ENCODE measurements at places on chromosomes 12 and 14. TPM values are rescaled to one million over a fixed set of nuclear protein-coding genes. Genes with fewer than 3 reads are reported as not detected.

GRCh38 chr14:31945074-31945613, 132.0 kb upstream of the ARHGAP5 start:
- H3K4me1 ChIP-seq = peaks cover 13% of the 10 kb centered on the region
- H3K27me3 ChIP-seq = no peaks in the 10 kb centered on the region

DNA sequence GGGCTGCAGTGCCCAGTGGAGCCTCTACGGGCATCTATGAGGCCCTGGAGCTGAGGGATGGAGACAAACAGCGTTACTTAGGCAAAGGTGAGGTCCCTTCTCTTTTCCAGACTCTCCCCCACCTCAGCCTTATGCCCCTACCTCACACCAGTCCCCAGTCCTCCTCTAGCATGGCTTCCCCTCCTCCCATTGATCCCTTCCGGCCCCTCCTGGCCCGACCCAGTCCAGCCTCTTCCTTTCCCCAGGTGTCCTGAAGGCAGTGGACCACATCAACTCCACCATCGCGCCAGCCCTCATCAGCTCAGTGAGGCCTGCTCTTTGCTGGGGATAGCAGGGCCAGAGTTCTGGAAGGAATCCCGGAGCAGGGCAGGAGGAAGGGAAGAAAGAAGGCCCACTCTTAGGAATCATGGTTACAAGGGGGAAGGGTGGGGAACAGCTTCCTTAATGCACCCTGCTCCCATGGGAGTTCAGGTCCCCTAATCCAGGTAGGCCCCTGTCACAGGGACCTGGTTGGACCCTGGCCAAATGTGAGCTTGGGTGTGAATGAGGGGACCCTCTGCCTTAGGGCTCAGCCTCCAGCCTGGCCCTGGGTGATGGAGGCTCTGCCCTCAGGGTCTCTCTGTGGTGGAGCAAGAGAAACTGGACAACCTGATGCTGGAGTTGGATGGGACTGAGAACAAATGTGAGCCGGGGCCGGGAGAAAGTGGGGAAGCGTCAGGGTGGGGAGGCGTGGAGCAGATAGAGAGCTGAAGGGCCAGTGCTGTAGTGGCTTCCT, 2.2 kb downstream of the ENO2 start:
- H3K27me3 ChIP-seq = no peaks in the 10 kb centered on the region
- H3K4me3 ChIP-seq = no peak overlapping the region
- no peak for DNase-seq
- H3K4me1 ChIP-seq = peaks cover 16% of the 10 kb centered on the region

The TCP11L2 gene
- 56.4 TPM for total RNA-seq

DNA sequence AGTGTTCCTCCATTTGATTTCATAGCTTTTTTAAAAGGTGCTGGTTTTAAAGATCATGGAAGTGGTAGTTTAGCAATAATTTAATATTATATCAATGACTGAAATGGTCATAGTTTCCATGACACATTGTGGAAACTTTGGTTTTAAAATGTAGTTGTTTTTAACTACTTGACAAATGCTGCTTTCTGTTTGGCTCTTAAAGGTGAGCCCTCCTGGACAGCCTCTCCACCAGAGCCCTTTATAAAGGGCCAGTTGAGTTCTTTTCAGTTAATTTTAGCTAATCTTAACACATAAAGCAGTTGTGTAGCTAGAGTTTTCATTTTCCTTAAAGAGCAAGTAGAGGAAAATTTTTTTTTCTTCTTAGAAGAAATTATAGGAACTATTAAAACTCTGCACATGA, 14.0 kb downstream of the XPOT start:
- no peaks in the 10 kb centered on the region for H3K4me1 ChIP-seq
- no peak for DNase-seq
- H3K4me3 ChIP-seq = no peak overlapping the region
- peaks cover 30% of the 10 kb centered on the region for H3K36me3 ChIP-seq

DNA sequence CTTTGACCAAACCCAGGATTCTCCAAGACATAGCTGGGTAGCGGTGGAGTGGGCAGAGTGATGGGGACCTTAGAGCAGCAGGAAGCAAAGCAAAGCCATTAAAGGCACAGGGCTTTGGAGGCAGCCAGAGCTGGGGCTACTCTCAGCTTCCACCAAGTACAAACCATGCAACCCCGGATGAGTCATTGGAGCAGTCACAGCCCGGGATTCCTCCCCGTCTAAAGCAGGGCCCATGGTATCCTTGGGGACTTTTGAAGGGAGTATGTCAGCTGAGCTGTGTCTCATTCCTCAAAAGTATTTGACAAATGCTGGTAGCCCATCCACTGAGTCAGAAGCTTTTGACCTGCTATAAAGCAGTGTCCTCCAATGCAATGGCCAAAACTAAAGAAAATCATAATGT, 9.7 kb upstream of the IFI27 start:
- peaks cover 10% of the 10 kb centered on the region for H3K36me3 ChIP-seq
- no peak overlapping the region for H3K27ac ChIP-seq
- H3K4me3 ChIP-seq = no peak overlapping the region
- no peaks in the 10 kb centered on the region for H3K27me3 ChIP-seq
- no peak for DNase-seq

DNA sequence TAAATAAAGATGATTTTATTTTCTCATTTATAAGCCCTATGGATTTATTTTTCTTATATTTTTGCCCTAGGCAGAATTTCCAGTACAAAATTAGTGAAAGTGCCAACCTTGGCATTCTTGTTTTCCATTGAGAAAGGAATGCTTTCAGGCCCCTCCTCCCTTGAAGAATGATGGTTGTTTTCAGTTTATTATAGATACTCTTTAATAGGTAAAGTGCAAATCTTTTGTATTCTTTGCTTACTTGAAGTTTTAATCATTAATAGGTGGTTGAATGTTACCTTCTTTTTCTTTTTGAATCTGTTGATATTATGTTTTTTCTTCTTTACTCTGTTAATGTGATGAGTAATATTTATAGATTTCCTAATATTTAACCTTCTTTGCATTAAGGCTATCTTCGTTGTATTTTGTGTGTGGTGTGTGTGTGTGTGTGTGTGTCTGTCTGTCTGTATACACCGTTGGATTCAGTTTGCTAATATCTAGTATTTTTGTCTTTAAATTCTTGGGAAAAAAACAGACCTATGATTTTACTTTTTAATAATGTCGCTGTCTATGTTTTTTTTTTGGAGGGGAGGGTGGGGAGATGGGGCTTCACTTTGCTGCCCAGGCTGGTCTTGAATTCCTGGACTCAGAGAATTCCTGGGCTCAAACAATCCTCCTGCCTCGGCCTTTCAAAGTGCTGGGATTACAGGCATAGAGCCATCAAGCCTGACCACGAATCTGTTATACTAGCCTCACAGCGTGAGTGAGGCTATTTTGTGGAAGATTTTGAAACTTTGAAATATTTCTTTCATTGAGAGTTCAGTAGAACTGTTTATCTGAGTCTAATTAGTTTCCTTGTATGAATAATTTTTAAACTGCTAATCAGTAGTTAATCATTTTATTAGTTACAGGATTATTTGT, 13.5 kb downstream of the SRGAP1 start:
- no peak overlapping the region for H3K4me3 ChIP-seq
- H3K36me3 ChIP-seq = no peaks in the 10 kb centered on the region
- peaks cover 8% of the 10 kb centered on the region for H3K4me1 ChIP-seq
- DNase-seq = no peak

DNA sequence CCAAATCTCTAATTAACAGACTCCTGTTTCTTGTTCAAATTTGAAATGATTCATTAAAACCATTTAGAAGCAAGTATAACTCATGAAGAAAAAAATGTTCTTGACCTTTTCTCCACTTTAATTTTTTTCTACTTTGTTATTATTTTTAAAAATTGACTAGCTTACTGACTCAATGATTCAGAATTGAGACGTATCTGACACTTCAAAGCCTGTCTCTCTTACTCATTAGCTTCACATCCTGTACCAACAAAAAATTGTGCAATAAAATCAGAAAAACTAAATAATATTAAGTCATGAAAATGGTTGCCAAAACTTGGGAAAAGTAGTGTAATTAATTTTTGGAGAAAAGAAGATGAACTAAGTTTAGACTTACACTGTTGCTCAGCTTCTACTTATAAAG, 331.2 kb downstream of the SLC16A7 start:
- H3K4me3 ChIP-seq = no peak overlapping the region
- no peak overlapping the region for H3K27ac ChIP-seq
- H3K36me3 ChIP-seq = no peaks in the 10 kb centered on the region
- H3K27me3 ChIP-seq = no peaks in the 10 kb centered on the region
- DNase-seq = no peak

The NEUROD4 gene
- total RNA-seq = not detected

The RNASE3 gene
- total RNA-seq = 0.43 TPM

DNA sequence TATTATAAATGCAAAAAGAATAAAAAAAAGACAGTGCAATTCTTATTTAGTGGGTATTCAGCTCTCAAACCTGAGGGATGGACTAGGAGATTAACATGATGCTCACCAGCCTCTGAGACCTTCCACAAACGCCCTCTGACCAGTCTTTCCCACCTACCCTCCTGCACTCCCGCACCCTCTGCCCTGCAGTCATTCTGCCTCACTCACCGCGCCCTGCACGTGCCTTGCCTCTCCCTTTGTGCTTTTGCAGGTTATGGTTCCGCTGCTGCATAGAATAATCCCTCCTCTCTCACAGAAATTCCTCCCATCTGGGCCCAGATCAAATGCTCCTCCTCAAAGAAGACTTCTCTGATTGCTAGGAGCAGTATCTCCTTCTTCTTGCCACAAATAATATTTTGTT, 28.5 kb upstream of the TMCC3 start:
- no peaks in the 10 kb centered on the region for H3K36me3 ChIP-seq
- no peak overlapping the region for H3K27ac ChIP-seq
- H3K27me3 ChIP-seq = no peaks in the 10 kb centered on the region
- no peak overlapping the region for H3K4me3 ChIP-seq
- peaks cover 27% of the 10 kb centered on the region for H3K4me1 ChIP-seq
- DNase-seq = no peak

The PITPNM2 gene
- 25.3 TPM for total RNA-seq

GRCh38 chr12:109833307-109834189, at the start of gene TRPV4:
TSS of gene TRPV4 (minus strand) at chr12:109833398. CDS start at chr12:109814796, 18,602 bp downstream.
- H3K36me3 ChIP-seq = no peaks in the 10 kb centered on the region
- H3K4me3 ChIP-seq = peak within 1 kb of the TSS; percentile 48
- H3K27me3 ChIP-seq = no peaks in the 10 kb centered on the region
- H3K27ac ChIP-seq = no peak within 1 kb of the TSS
- DNase-seq = peak; percentile 90
